Liver (tissue), 10 donors: ENCODE measurements at places on chromosomes 2 and 18. TPM values are rescaled to one million over a fixed set of nuclear protein-coding genes. Genes with fewer than 3 reads are reported as not detected.

FRZB gene
- 0.47 TPM for total RNA-seq

- no peak for DNase-seq
Measured at GRCh38 chr2:42810971-42811811, 18.8 kb upstream of the HAAO start.

- DNase-seq, result no peak
Measured at GRCh38 chr2:72431737-72432136, 284.1 kb upstream of the CYP26B1 start.

- no peak for DNase-seq
Measured at GRCh38 chr18:36839835-36840234, 10.9 kb downstream of the KIAA1328 start.

- DNase-seq, result no peak
Measured at GRCh38 chr2:36570416-36570815, 27.6 kb downstream of the FEZ2 start.

DNA sequence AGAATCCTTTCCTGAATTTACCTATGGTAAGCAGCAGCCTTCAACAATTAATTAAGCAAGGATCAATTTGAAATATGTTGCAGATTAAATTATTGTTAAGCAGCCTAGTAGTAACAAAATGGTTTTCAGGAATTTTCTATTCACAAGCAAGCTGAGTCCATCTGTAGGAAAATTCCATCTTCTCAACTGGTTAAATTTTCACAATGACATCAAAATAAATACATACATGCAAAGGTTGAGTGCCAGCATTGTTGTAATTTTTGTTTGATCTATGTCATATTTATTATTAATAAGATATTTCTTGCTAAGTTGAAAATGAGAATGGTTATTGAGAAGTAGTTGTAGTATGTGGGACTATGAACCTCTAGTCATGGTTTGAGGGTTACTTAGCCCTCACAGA, 15.3 kb upstream of the TFPI start:
- DNase-seq, result no peak

DNA sequence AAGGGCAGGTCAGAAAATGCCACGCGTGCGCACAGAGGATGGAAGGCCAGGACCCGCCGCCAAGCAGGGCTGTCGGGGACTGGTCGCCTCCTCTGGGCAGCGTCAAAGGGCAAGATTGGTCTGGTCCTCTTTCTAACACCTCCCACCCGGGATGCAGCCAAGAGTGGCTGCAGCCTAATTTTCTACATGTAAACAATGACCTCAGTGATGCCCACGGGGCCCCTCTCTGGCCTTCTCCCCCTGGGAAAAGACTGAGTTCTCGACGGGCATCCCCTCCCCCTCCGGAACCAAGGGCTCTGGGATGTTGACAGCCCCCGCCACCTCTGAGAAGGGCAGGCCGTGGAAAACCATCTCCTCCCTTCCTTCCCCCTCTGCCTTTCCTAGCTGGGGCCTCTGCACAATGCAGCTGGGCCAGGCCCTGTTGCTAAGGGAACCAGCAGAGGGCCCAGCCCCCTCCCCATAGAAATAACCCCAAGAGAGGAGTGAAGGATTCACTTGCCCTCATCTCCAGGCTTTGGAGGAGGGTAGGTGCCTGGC, 80.0 kb upstream of the ZNF532 start:
- no peak for DNase-seq

GRCh38 chr2:23586741-23587306, 201.8 kb downstream of the KLHL29 start:
- DNase-seq, result no peak

DNA sequence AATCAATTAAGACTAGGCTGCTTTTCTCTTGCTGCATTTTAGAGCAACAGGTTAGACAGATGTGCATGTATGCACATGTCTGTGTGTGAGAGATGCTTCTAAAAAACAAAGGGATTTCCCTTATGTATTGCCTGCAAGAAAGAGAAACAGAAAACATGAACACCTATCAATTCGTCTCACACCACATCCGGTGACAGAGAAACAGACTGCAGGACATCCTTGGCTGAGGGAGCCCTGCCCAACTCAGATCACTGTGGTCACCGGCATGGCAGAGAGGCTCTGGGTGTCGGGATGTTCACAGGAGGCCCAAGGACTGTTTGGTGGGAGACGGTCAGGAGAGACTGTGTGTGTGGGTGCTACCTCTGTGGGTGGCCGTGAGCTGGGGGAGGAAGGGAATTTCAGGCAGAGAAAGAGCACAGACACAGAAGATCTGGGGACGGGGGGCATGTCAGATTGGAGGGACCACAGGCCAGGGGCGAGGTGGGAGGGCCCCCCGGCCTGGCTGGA, 24.9 kb downstream of the FHL2 start:
- DNase-seq, result no peak

- DNase-seq, result no peak
Measured at GRCh38 chr2:112692918-112693317, 27.9 kb upstream of the NT5DC4 start.

DNA sequence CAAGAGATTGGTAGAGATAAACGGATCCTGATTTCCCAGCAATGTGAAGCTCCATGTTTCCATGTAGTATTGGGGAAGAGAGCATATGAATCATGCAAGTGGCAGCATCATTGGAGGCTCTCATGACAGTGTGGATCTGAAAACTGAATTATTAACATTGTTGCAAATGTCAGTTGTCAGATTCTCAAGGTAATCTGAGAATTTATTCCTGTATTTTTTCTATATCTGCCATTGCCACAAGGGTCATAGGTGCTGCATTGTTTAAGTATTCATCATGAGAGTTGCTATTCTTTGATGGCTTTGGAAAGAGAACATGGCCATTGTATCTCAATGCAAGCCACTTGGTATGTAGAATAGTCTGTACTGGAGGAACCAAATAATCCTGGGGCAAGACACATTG, 1217.0 kb upstream of the ZEB2 start:
- no peak for DNase-seq

GRCh38 chr18:62485684-62486083, 37.1 kb upstream of the ZCCHC2 start:
- DNase-seq, result no peak
